ENCODE measurements at places on chromosomes 12 and 14.

- no peak overlapping the region for H3K27ac ChIP-seq
- no peak overlapping the region for H3K4me3 ChIP-seq
- no peaks in the 10 kb centered on the region for H3K4me1 ChIP-seq
- DNase-seq = no peak
- H3K27me3 ChIP-seq = no peaks in the 10 kb centered on the region
Observed at GRCh38 chr12:61754214-61754613, 506.0 kb upstream of the USP15 start.

GRCh38 chr14:23344481-23344880 lies 8.2 kb downstream of the SLC22A17 start:
- no peak for DNase-seq
- H3K36me3 ChIP-seq = no peaks in the 10 kb centered on the region
- H3K4me3 ChIP-seq = no peak overlapping the region
- H3K27ac ChIP-seq = no peak overlapping the region
- no peaks in the 10 kb centered on the region for H3K4me1 ChIP-seq

- no peak for DNase-seq
- no peak overlapping the region for H3K27ac ChIP-seq
- no peaks in the 10 kb centered on the region for H3K36me3 ChIP-seq
- peaks cover 5% of the 10 kb centered on the region for H3K27me3 ChIP-seq
Observed at GRCh38 chr12:4009979-4010704, 136.9 kb upstream of the PARP11 start.

DNA sequence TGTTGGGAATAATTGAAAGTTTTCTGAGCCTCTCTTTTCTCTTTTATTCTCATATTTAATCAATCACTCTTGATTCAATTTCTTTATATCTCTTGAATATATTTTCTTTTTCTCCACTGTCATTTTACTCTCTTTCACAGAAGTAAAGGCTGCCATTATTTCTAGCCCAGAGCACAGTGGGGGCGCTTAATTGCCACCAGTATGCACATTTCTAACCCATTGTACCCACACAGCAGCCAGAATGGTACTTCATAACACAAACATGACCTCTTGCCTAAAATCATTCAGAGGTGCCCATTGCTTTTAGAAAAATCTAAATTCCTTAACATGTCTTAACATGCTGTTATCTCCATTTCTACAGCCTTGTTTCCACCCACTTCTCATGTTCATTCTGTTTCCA lies 190.2 kb upstream of the LMO3 start:
- no peak overlapping the region for H3K4me3 ChIP-seq
- no peaks in the 10 kb centered on the region for H3K36me3 ChIP-seq
- DNase-seq = no peak

GRCh38 chr14:93171376-93171775 lies 13.3 kb downstream of the MOAP1 start:
- no peaks in the 10 kb centered on the region for H3K27me3 ChIP-seq
- H3K4me3 ChIP-seq = no peak overlapping the region
- H3K4me1 ChIP-seq = no peaks in the 10 kb centered on the region
- no peak overlapping the region for H3K27ac ChIP-seq

GRCh38 chr12:9048930-9049329 lies 59.6 kb downstream of the KLRG1 start:
- no peaks in the 10 kb centered on the region for H3K27me3 ChIP-seq
- H3K4me1 ChIP-seq = peaks cover 15% of the 10 kb centered on the region
- H3K36me3 ChIP-seq = no peaks in the 10 kb centered on the region
- no peak overlapping the region for H3K27ac ChIP-seq

- no peaks in the 10 kb centered on the region for H3K4me1 ChIP-seq
- no peak overlapping the region for H3K27ac ChIP-seq
- H3K4me3 ChIP-seq = no peak overlapping the region
- H3K27me3 ChIP-seq = no peaks in the 10 kb centered on the region
Observed at GRCh38 chr12:127542391-127542790, 724.6 kb upstream of the TMEM132C start.

DNA sequence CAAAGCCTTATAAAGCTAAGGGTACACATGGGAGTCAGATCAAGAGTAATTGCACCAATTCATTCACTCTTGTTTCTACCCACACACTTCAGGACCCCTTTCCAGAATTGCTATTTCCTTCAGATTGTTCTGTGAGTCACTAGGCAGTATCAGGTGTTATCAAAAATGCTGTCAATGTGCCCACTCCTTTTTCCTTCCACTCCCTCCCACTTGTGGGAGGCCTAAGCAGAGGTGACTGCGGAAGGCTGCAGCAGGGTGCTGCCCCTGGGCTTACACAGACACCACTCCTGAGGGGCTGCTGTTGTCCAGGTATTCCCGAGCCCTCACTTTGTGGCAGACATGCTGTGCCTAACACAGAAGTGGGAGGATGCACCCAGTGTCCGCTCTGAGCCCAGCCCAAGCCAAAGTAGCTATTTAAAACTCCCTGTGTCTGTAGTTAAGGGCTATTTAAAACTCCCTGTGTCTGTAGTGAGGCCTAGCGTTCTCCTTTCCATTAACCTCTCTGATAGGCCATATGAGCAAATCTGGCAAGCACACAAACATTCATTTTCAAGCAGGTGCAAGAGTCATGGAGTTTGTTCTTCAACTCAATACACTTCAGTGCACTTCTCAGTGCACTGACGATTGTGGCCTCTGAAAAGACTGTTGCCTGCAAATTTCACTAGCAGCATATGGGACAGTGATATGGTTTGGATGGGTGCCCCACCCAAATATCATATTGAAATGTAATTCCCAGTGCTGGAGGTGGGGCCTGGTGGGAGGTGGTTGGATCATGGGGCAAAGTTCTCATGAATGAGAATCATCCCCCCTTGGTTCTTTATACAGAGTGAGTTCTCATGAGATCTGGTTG lies 117.8 kb downstream of the PHLDA1 start:
- no peak overlapping the region for H3K4me3 ChIP-seq
- H3K4me1 ChIP-seq = peaks cover 19% of the 10 kb centered on the region
- no peak overlapping the region for H3K27ac ChIP-seq
- DNase-seq = no peak
- H3K36me3 ChIP-seq = no peaks in the 10 kb centered on the region
- H3K27me3 ChIP-seq = peaks cover 3% of the 10 kb centered on the region

- no peak for DNase-seq
- H3K36me3 ChIP-seq = no peaks in the 10 kb centered on the region
- no peak overlapping the region for H3K27ac ChIP-seq
Observed at GRCh38 chr12:54740882-54741281, 92.7 kb upstream of the DCD start.

- DNase-seq = no peak
- no peaks in the 10 kb centered on the region for H3K27me3 ChIP-seq
- H3K36me3 ChIP-seq = peaks cover 14% of the 10 kb centered on the region
- no peak overlapping the region for H3K4me3 ChIP-seq
- no peak overlapping the region for H3K27ac ChIP-seq
Observed at GRCh38 chr12:62472472-62472871, 5.8 kb downstream of the MON2 start.

GRCh38 chr14:49196327-49196726 lies 389.9 kb downstream of the RPS29 start:
- H3K4me3 ChIP-seq = no peak overlapping the region
- no peak for DNase-seq
- peaks cover 16% of the 10 kb centered on the region for H3K4me1 ChIP-seq
- H3K36me3 ChIP-seq = no peaks in the 10 kb centered on the region
- H3K27me3 ChIP-seq = peaks cover 5% of the 10 kb centered on the region
- no peak overlapping the region for H3K27ac ChIP-seq

DNA sequence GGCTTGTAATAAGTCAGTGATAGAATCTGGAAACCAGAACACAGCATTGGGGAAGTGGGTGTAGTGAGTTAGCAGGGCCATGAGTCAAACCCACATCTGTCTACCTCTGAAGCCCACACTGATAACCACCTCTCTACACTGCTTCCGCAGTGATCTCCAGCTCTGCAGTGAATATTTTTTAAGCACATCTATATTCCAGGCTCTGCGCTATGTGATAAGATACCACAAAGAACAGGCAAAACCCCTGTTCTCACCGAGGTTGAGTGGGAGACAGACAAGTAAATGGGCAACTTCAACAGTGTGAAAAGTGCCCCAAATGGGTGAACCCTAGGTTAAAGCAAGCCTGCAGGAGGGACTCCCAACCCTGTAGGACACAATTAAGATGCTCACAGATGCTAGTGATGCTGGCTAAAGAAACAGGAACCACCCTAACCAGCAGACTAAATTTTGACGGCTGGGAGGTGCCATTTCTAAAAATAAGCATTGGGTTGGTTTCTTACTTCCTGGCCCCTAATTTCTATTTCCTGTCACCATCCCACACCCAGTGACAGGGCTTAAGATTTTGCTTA lies 375.0 kb downstream of the DPF3 start:
- H3K4me1 ChIP-seq = peaks cover 48% of the 10 kb centered on the region
- peak overlapping the region; percentile 90 for H3K27ac ChIP-seq
- DNase-seq = peak; percentile 36

GRCh38 chr14:87066221-87066817 lies 926.7 kb downstream of the GALC start:
- no peaks in the 10 kb centered on the region for H3K27me3 ChIP-seq
- no peaks in the 10 kb centered on the region for H3K4me1 ChIP-seq
- no peak for DNase-seq
- no peak overlapping the region for H3K4me3 ChIP-seq
- no peaks in the 10 kb centered on the region for H3K36me3 ChIP-seq
- no peak overlapping the region for H3K27ac ChIP-seq

- H3K27me3 ChIP-seq = no peaks in the 10 kb centered on the region
- no peaks in the 10 kb centered on the region for H3K36me3 ChIP-seq
- DNase-seq = no peak
- peaks cover 10% of the 10 kb centered on the region for H3K4me1 ChIP-seq
- no peak overlapping the region for H3K27ac ChIP-seq
Observed at GRCh38 chr14:49052521-49052920, 533.7 kb downstream of the RPS29 start.

DNA sequence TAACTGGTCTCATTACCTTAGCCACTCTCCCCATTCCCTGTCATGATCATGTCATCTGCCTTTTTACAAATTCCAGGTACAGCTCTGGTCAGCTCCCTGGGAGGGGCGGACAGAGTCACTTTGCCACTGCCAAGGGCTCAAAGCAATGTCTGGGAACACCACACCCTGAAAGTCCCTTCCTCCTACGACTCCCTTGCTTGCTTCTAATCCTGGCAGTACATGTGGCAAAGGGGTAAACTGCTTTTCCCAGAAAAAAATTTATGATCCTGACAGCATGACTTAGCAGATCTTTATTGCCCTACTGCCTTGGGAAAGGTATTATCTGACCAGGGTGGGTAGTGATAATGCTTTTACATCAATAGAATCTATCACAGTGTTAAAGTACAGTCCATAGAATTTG lies 376.0 kb upstream of the PDE3A start:
- no peak overlapping the region for H3K27ac ChIP-seq
- no peak overlapping the region for H3K4me3 ChIP-seq
- no peaks in the 10 kb centered on the region for H3K36me3 ChIP-seq
- no peaks in the 10 kb centered on the region for H3K27me3 ChIP-seq

GRCh38 chr12:107467716-107468115 lies 217.9 kb upstream of the PWP1 start:
- H3K36me3 ChIP-seq = no peaks in the 10 kb centered on the region
- DNase-seq = no peak
- H3K27me3 ChIP-seq = no peaks in the 10 kb centered on the region

DNA sequence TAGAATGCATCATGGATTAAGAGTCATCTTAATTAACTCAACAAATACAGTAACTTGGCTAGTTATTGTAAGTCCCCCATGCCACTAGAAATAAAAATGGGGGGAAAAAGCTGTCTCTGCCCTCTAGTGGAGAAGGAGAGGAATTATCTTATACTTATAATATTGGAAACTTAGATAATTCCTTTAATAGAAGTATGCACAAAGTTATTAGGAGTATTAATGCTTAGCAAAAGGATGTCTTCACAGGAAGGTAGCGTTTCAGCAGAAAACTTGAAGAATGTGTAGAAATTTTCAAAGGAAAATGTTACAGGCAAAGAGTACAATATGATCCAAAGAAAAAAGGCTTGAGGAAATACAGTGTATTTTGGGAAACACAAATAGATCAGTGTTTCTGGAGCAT lies 19.8 kb downstream of the OR5AU1 start:
- H3K4me3 ChIP-seq = no peak overlapping the region
- no peaks in the 10 kb centered on the region for H3K4me1 ChIP-seq
- no peaks in the 10 kb centered on the region for H3K36me3 ChIP-seq
- DNase-seq = no peak

- peaks cover 7% of the 10 kb centered on the region for H3K36me3 ChIP-seq
- H3K4me1 ChIP-seq = no peaks in the 10 kb centered on the region
- no peak for DNase-seq
- no peak overlapping the region for H3K27ac ChIP-seq
- no peak overlapping the region for H3K4me3 ChIP-seq
Observed at GRCh38 chr14:99236386-99237138, 35.4 kb downstream of the BCL11B start.

DNA sequence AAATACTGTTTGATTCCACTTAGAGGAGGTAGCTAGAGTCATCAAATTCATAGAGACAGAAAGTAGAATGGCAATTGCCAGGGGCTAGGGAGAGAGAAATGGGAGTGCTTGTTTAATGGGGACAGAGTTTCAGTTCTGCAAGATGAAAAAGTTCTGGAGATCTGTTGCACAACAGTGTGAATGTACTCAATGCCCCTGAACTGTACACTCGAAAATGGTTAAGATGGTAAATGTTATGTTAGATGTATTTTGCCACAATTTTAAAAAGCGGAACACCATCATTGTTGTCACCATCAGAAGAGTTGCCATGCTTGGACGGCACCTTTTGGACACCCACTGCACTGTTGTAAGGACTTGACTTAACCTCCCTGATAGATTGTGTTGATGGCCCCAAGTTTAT lies 106.9 kb downstream of the SCARB1 start:
- H3K4me1 ChIP-seq = peaks cover 37% of the 10 kb centered on the region
- no peak for DNase-seq
- no peaks in the 10 kb centered on the region for H3K36me3 ChIP-seq
- H3K27ac ChIP-seq = no peak overlapping the region
- H3K4me3 ChIP-seq = no peak overlapping the region

GRCh38 chr12:47981496-47982260 lies 18.3 kb downstream of the TMEM106C start:
- H3K4me3 ChIP-seq = no peak overlapping the region
- H3K36me3 ChIP-seq = no peaks in the 10 kb centered on the region
- peaks cover 2% of the 10 kb centered on the region for H3K4me1 ChIP-seq
- no peak for DNase-seq

- H3K27ac ChIP-seq = no peak within 1 kb of the TSS
- DNase-seq = no peak
- H3K4me1 ChIP-seq = peaks cover 17% of the 10 kb centered on the region
- H3K36me3 ChIP-seq = no peaks in the 10 kb centered on the region
- H3K27me3 ChIP-seq = peaks cover 49% of the 10 kb centered on the region
Observed at GRCh38 chr12:21940549-21941505, at the start of gene ABCC9. TSS of gene ABCC9 (minus strand) at chr12:21941426. CDS start at chr12:21936674, 4,752 bp downstream.

GRCh38 chr14:64930085-64930843 lies 12.3 kb downstream of the GPX2 start:
- peaks cover 36% of the 10 kb centered on the region for H3K36me3 ChIP-seq
- no peaks in the 10 kb centered on the region for H3K27me3 ChIP-seq
- no peak overlapping the region for H3K27ac ChIP-seq
- no peak overlapping the region for H3K4me3 ChIP-seq
- no peak for DNase-seq
- H3K4me1 ChIP-seq = peaks cover 6% of the 10 kb centered on the region

- no peak for DNase-seq
- H3K4me1 ChIP-seq = peaks cover 7% of the 10 kb centered on the region
- peaks cover 42% of the 10 kb centered on the region for H3K36me3 ChIP-seq
- no peaks in the 10 kb centered on the region for H3K27me3 ChIP-seq
- no peak overlapping the region for H3K27ac ChIP-seq
- no peak overlapping the region for H3K4me3 ChIP-seq
Observed at GRCh38 chr14:91983588-91983987, 36.1 kb upstream of the FBLN5 start.

- H3K4me3 ChIP-seq = no peak overlapping the region
- no peaks in the 10 kb centered on the region for H3K27me3 ChIP-seq
- H3K36me3 ChIP-seq = no peaks in the 10 kb centered on the region
- DNase-seq = no peak
Observed at GRCh38 chr12:88435334-88436076, 144.8 kb downstream of the KITLG start.

Measured in stimulated activated naive B cell treated with anti-CD40 and anti-IgM and Interleukin-4, amounts not matched to agents 10 μg/mL and 1 μg/mL and 100 μg/mL, for 72 hours (primary cell).